ENCODE measurements at places on chromosomes 3 and 15.
A peak's percentile ranks its signal among the peaks of the same experiment; 100 is the strongest.

DNA sequence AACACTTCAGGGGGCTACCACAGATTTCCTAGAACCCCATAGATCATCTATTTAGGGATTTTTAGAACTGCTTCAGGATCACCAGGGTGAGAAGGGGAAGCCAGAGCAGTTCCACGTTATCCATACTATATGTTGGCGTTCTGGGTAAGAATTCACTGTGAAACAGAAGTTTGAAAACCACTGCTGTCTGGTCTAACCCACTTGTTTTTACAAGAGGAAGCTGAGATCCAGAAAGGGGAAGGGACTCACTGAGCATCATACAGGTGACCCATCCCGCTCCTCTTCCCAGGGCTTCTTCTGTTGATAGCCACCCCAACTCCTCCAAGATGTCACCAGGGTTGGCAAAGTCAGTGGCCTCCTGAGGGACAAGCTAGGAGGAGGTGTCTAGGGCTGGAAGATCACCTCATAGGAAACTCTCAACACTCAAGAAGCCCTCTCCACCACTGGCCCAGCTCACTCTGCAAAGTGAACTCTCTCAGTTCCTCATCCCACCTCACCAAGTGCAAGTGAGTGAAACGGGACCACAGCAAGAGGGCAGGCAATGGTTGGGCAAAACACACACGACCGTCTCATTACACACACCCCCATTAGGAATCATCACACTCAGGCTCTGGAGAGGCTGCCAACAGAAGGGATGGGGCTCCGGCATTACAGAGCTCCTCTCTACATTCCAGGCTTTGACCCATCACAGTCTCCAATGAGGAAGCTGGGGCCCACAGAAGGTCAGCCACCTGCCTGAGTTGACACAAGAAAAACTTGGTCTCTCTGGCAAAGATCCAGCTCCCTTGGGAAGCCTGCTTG, 1.8 kb downstream of the DAPK2 start:
- no peak for DNase-seq

DNA sequence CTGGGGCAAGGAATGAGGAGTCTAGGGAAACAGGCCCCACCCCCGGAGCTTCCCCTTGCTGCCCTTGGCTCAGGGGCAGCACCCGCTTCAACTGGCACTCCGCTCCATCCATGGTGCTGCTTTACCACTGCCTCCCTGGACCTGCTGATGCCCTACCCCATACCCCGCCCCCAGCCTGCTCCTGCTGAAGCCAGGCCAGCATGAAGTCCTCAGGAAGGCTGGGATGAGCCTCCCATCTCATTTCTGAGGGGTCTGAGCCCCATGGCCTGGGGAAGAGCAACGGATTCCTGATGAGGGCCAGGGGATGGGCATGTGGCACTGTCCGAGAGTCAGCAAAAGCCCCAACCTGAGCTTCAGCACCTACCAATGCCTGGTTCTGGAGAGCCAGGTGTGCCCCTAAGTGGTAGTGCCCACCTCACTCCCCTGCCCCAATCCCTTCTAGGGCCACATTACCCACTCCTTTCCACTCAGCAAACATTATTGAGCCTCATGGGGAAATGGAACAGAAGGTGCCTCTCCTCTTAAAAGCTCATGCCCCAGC, 21.0 kb downstream of the SEC61A1 start:
- no peak for DNase-seq

GRCh38 chr3:179819379-179819778, 166.5 kb downstream of the USP13 start:
- no peak for DNase-seq

DNA sequence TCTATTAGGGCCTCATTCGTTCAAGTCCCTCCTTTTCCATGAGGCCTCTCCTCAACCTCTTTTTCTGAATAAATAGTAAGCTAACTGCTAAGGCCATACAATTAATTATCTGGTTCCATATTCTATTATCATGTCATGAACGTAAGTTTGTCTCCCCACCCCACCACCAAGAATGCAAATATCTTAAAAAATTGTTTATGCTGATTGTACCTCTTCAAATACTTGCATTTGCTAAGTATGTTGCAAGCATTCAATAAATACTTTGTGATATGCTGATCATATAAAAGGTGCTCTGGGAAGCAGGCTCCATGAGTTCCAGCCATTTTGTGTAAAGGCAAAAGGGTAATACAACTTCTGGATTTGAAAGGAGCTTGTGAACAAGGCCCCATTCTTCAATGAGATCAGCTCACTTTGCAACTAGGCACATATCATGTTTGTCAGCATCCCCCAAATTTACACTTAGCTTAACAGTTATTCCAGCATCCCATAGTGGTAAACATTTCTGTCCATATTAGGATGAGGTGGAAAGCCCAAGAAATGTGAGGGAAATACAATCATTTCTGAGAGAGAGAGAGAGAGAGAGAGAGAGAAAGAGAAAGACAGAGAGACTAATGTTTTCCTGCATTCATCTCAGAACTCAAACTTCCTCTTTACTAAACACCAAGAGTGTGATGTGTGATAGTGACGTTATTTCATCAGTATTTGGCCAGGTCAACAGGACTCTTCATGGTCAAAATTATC, 33.2 kb downstream of the SLC12A8 start:
- no peak for DNase-seq

DNA sequence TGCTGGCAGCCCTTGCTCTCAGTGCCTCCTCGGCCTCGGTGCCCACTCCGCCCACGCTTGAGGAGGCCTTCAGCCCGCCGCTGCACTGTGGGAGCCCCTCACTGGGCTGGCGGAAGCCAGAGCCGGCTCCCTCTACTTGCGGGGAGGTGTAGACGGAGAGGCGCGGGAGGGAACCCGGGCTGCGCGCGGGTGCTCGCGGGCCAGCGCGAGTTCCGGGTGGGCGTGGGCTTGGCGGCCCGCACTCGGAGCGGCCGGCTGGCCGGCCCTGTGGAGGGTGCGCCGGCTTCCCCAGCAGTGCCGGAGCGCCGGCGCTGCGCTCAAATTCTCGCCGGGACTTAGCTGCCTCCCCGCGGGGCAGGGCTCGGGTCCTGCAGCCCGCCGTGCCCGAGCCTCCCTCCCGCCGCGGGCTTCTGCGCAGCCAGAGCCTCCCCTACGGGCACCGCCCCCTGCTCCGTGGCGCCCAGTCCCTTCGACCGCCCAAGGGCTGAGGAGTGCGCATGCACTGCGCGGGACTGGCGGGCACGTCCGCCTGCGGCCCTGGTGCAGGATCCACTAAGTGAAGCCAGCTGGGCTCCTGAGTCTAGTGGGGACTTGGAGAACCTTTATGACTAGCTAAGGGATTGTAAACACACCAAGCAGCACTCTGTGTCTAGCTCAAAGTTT, 231.5 kb downstream of the EFHB start:
- no peak for DNase-seq

GRCh38 chr15:71802770-71803169, 7.6 kb upstream of the NR2E3 start:
- no peak for DNase-seq

DNA sequence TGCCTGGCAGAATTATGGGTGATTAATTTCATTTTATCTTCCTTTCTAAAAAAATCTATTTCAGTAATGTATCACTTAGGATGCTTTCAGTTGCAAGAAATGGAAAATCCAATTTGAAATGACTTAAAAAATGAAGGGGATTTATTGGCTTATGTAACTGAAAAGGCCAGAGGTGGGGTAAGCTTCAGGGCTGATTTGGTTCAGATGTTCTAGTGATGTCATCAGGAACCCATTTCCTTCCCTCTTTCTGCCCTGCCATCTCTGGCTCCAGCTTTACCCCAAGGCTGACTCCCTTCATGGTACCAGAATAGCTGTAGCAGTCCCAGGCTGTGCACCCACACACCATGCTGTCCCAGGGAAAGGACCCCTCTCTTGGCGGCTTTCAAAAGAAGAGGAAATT, 18.5 kb upstream of the REC114 start:
- no peak for DNase-seq

DNA sequence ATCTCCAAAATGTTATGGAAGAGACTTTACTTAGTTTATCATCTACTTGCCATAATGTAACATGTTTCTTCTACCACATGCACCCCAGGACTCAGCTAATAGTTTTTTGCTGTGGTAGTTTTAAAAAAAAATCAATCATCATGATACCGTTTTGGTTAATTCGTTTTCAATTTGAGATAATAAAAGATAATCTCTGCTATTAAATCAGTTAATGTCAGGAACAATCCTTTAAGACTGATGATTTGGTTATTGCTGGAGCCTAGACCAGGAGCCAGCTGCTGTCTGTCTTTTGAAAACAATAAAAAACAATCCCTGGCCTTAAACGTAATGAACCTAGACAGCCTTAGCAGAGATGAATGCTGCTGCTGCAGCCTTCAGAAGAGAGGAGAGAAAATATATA, 403.7 kb downstream of the OXSM start:
- DNase-seq, result no peak

DNA sequence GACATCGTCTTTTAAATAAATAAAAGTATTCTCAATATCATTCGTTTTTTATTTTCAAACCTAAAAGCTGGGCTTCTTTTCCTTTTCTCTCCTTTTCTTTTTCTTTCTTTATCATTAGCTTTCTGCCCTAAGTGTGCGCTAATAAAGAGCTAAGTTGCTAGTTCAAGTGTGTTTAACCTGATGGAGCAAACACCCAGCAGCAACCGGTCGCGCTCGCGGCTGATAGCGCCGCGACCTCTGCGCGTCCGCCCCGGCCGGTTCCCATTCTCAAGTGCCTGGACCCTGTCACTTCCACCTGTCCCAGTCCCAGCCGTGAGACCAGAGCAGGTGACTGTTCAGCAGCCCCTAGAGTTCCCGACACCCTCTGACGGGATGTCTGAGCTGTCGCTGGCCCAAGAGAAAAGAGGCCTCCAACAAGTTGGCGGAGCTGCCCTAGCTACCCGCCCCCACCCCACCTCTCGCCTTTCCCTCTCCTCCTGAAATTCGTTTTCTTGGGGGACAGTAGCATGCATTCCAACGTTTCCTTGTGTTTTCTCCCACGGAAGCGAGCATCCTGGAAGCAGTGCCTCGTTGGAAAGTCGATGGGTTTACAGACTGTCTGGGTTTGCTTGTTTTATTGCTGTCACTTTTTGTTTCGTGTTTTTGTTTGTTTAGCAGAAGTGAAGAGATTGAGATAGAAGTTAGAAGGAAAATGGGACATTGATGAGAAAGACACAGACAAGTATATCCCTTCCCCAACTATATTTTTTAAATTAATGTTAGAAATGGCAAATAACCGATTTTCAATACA, 3.1 kb upstream of the MECOM start:
- DNase-seq, result no peak

DNA sequence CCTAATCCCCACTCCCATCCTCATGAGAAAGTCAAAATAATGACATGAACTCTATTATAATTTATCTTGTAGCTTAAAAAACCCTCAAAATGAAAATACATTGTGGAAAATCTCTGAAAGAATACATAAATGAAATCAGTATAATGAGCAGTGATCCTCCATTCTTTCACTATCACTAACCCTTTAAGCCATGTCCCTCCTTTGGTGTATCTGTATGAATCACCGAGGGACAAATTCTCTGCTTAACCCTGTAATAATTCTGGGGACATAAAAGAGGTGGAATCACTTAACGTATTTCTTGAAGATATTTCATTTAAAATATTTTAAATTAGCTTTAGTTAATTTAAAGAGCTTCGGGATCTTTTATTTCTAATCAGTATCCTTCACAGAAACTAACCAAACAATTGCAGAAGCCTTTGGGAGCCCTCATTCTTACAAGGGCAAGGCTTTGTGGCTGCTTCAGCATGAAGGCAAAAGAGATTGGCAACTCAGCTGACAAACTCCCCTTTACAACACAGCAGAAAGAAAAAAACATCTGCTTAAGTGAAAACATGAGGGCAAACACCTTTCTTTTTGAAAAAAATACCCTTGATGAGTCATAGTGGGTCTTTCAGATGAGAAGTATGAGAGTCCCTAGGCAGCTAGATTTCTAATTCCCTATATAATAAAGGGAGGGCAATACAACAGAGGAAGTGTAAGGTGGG, 44.0 kb upstream of the ALCAM start:
- no peak for DNase-seq

DNA sequence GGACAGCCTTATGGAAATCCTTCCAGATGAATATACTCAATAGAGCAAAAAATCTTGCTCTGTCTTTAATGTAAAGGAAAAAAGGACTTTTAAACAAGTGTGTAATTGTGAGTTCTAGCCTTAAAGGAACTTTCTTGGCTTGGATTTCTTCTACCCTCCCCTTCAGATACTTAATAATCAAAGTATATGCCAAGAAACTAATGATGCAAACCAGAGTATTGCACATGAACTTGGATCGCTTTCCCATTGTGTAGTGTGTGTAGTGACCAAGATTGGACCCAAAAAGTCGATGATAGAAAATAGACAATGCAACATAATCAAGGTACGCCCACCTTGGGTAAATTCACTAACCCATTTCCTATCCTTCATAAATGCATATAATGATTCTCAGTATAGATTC, 123.8 kb downstream of the TIGIT start:
- no peak for DNase-seq

GRCh38 chr15:69976366-69976994, 121.2 kb downstream of the TLE3 start:
- DNase-seq, result peak; percentile 25

GRCh38 chr3:50338965-50339364, 1.7 kb downstream of the RASSF1 start:
- DNase-seq, result no peak

DNA sequence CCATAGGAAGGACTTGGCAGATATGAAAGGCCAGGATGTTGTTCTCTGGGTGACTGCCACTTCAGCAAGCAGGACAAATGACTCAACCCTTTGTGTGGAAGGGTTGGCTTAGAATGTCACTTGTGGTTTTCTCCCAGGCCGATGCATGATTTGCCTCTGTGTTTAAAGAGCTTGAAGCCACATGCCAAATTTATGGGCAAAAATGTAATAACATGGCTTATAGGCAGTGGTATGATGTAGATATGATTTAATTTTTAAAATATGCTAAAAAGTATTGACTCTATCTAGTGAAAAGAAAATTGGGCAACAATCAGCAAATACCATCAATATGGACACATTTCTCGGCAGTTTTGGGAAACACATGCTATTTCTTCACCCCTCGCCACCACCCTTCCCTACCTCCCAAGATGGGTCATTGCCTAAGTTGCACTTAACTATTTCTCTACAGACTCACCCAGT, 114.6 kb downstream of the CYP19A1 start:
- DNase-seq, result no peak

DNA sequence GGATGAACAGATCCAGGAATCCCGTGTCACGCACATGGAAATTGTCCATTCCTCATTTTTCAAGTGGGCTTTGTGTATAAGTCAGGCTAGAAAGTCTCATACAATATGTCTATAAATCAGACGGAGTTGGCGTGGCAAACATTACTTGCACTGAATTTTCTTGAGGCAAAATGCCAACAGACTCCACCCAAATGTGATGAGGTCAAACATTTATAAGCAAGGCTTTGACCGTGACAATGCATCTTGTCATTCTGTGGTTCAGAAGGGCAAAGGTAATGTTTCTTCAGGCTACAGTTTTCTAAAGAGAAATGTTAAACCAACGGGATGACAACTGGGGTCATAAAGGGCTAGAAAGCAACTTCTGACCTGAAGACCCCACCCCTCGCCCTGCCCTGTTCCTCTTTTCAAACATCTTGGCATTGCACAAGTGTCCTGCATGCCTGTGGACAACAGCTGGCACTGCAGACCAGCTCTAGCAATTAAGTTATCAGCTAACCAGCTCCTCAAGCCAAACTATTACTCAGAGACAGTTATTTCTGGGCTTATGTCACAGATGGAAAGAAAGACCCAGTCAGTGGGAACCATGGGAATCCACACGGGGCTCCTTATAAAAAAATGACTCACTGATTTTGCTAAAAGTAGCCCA, 36.5 kb upstream of the SPTBN5 start:
- DNase-seq, result no peak

GRCh38 chr3:59186725-59187124, 136.9 kb upstream of the CFAP20DC start:
- DNase-seq, result no peak

GRCh38 chr15:82986442-82986780, 401 bp downstream of the RAMAC start:
- peak; percentile 4 for DNase-seq

Measured in CD4-positive, alpha-beta T cell treated with Interleukin-15 for 4 hours (primary cell).